ENCODE measurements at places on chromosomes 2 and 18.

- DNase-seq: no peak
Measured at GRCh38 chr2:149594411-149594810, 6.8 kb upstream of the MMADHC start.

DNA sequence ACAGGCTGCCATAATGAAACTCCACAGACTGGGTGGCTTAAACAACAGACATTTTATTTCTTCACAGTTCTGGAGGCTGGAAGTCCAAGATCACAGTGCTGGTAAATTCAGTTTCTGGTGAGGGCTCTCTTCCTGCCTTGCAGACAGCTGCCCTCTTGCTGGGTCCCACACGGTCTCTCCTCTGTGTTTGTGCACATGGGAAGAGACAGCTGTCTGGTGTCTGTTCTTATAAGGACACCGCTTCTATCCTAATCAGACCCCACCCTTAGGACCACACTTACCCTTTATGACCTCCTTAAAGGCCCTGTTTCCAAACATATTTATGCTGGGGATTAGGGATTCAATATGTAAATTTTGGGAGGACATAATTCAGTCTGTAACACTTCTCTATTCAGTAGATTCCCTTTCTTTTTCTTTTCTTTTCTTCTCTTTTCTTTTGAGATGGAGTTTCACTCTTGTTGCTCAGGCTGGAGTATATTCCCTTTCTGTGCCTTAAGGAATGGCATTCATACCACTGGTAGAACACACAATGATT lies 18.9 kb downstream of the CTIF start:
- DNase-seq: no peak

GRCh38 chr2:201833781-201834180 lies 27.4 kb downstream of the CDK15 start:
- DNase-seq: no peak

DNA sequence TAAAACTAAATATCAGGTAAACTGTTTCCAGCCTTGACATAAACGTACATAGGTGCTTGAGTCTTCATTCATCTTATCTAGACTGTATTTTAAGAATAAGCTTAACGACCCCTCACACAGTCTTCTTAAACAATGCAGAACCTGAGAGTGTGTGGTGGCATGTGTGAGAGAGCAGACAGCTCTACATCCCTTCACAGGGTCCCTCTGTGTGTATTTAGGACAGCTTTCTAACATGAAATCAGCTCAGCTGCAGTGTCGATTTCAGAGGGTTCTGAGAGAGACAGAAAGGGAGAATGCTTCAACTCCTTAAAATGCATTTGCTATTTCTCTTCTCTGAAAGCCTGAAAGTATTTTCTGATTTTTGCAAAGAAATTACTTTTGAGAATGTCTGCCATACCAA lies 185.2 kb downstream of the GRB14 start:
- no peak for DNase-seq

- no peak for DNase-seq
Measured at GRCh38 chr2:29966266-29966665, 44.9 kb upstream of the ALK start.

- DNase-seq: no peak
Measured at GRCh38 chr18:1663879-1664705, 759.4 kb downstream of the ADCYAP1 start.

DNA sequence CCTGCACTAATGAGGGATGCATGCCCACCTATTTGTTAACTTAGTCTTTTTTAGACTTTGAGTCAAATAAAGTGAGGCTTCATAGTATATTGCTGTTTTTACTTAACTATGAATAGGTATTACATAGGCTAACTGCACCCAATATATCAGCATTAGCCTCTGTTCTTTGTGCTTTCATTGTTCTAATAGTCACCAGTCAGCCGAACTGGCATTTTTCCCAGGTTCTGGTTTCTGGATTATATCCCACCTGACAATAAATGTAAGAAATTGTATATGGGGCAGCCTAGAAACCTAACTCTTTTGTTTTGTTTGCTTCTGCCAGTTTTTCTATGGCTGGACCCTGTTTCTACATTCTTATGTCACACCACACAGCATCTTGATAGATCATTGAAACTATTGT lies 1672.4 kb upstream of the LRRTM1 start:
- no peak for DNase-seq

GRCh38 chr2:27071277-27071989 lies at the start of gene OST4:
Gene OST4, minus strand, starts transcription at chr2:27071654.
- DNase-seq: peak; percentile 92

- no peak for DNase-seq
Measured at GRCh38 chr2:25369876-25370275, 28.2 kb upstream of the DNMT3A start.

GRCh38 chr2:108547606-108548005 lies 13.3 kb downstream of the LIMS1 start:
- no peak for DNase-seq

- DNase-seq: no peak
Measured at GRCh38 chr2:241519669-241520068, 11.3 kb upstream of the STK25 start.

DNA sequence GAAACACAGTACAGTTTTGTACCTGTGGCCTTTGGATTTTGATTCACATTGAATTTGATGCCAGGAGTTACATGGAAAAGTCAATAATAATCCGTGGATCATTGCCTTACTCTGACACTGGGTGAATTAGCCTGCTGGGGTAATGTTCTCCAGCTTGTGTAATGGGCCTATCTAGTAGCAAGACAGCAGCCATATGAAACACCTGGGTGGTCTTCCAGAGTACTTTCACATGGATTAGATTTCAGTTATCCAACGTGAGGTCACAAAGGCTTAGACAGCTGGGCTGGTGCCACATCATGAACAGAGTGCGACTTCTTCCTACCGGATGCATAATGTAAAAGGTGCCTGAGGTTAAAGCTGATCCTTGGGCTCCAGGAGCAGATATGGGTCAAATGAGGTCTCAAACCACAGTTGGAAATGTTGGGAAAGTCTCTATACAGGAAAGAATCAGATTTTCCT lies 486.8 kb downstream of the PARD3B start:
- DNase-seq: no peak

DNA sequence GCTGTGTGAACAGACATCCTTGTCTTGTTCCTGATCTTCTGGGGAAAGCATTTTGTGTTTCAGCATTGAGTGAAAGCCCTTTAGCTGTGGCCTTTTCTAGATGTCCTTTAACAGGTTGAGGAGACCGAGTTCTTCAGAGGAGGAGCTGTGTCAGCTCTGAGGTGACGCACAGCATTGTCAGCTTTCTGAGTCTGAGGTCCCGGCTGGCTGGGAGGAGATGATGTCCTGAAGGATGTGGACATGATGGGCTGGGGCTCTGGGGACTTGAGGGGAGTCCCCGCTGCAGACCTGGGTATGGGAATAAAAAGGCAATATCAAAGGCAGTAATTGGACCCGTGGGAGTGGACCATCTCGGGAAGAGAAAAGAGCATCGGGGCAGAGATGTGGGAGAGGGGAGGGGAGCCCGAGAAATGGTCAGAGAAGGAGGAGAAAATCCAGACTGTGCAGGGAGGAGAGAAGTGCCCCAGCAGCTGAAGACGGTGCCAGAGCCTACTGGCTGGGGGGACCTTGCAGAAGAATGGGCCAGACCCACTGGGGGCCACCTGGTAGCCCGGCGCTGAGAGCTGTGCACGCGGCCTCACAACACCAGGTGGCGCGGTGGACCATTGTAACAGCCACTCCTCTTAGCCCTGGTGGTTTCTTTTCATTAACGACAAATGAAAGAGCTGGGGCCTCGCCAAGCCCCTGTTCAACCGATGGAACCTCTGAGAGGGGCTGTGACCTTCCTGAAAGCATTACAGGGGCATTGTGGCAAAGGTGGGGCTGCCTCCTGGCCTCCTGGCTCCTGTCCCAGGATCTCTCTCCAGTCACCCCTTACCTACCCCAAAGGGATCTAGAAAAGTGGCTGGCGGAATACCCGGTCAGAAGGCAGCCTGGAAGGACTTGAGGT lies 61.6 kb downstream of the ST3GAL5 start:
- DNase-seq: peak; percentile 69

DNA sequence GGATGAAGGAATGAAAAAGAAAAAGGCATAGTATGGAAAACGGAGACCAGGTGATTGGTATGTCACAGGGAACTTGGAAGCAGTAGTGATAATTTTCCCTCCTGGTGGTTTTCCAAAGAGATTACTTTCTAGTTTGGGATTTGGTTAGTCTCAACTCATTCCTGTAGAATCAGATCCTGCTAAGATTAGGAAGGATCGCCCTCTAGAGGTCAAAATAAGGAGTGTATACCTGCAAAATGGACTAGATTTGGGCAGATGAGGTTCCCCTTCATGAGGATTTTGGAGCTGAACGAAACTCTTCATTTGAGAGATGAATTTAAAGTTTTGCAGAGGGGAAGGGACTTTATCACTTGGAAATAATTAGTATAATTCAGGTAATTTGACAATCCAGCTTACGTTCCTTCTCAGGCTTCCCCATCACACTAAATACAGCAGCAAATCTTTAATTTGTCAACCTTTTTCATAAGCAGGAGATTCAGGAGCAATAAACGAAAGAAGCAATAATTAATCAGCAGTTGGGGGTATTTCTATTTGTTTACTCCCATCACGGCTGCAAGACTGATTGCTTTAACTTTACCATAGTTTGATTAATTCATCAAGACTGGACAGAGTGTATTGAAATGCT lies 65.2 kb downstream of the CCDC195 start:
- no peak for DNase-seq

GRCh38 chr2:128796321-128796720 lies 477.7 kb upstream of the HS6ST1 start:
- DNase-seq: no peak

- no peak for DNase-seq
Measured at GRCh38 chr2:129646107-129646506, 333.4 kb upstream of the RAB6C start.

- DNase-seq: no peak
Measured at GRCh38 chr2:134558208-134558830, 160.5 kb downstream of the TMEM163 start.

- no peak for DNase-seq
Measured at GRCh38 chr2:16248571-16249105, 308.3 kb downstream of the MYCN start.

GRCh38 chr2:158191076-158191895 lies 89.6 kb downstream of the UPP2 start:
- DNase-seq: no peak

- DNase-seq: no peak
Measured at GRCh38 chr2:70890469-70891065, 45.1 kb upstream of the ATP6V1B1 start.

DNA sequence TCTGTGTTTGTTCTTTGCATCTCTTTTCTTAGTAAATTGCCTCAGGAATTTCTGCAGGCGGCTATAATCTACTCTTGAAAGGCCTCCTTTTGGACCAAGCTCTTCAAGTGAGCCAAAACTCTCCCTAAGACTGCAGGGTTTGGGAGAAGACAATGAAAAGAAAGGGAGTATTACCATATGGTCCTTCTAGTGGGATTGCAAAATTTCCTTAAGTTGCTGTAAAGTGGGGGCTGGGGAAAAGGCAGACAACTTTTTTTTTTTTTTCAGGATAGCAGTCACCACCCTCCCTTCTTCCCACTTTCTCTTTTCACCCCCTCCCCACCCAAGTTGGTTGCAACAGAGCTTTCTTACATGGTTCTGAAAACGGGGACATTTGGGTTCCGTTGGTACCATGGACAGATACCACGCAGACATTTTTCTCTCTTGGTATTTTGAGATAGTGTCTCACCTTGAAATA lies 183.7 kb downstream of the FHOD3 start:
- DNase-seq: no peak

DNA sequence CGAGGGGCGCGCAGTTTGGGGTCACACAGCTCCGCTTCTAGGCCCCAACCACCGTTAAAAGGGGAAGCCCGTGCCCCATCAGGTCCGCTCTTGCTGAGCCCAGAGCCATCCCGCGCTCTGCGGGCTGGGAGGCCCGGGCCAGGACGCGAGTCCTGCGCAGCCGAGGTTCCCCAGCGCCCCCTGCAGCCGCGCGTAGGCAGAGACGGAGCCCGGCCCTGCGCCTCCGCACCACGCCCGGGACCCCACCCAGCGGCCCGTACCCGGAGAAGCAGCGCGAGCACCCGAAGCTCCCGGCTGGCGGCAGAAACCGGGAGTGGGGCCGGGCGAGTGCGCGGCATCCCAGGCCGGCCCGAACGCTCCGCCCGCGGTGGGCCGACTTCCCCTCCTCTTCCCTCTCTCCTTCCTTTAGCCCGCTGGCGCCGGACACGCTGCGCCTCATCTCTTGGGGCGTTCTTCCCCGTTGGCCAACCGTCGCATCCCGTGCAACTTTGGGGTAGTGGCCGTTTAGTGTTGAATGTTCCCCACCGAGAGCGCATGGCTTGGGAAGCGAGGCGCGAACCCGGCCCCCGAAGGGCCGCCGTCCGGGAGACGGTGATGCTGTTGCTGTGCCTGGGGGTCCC lies at the start of gene ITGA4:
Gene ITGA4 (plus strand): TSS at position 266 of the 620 bp plus-strand sequence. CDS start 269 bp downstream, at position 535.
- peak; percentile 53 for DNase-seq

- no peak for DNase-seq
Measured at GRCh38 chr2:151869291-151869690, 41.1 kb upstream of the ARL5A start.

DNA sequence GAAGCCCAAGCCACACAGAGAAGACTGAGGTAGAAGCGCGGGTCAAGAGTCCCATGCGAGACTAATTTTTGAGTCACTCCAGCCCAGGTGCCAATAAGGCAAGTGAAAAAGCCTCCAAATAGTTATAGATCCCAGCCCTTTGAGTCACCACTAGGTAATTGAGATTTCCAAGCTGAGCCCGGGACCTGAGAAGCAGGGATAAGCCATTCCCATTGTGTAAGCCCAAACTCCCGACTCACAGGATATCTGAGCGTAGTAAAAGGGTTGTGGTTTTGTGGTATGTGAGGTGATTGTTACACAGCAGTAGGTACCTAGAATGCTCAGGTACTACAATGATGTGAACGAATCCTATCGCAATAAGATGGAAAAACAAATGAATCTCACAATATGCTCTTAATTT lies 560.7 kb downstream of the DSC3 start:
- no peak for DNase-seq

- DNase-seq: no peak
Measured at GRCh38 chr2:169005080-169005598, 26.0 kb downstream of the ABCB11 start.

DNA sequence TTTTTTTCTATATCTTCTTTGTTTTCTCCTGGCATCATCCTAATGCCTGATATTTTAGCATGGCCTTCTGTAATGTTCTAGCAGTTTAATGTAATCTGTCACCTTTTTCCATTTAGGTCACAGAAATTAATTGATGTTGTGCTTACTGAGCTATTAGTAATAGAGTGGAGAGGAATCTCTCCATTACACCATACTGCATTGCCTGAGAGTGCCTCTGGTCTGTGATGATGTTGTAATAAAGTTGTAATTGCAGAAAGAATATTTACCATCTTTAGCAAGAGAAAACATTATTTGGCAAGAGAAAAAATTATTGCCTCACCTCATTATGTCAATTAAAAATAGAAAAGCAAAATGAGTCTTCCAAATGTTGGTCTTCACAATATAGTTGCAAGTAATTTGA lies 213.2 kb downstream of the KCNJ3 start:
- DNase-seq: no peak

- DNase-seq: no peak
Measured at GRCh38 chr18:34639687-34640086, 70.4 kb upstream of the DTNA start.

DNA sequence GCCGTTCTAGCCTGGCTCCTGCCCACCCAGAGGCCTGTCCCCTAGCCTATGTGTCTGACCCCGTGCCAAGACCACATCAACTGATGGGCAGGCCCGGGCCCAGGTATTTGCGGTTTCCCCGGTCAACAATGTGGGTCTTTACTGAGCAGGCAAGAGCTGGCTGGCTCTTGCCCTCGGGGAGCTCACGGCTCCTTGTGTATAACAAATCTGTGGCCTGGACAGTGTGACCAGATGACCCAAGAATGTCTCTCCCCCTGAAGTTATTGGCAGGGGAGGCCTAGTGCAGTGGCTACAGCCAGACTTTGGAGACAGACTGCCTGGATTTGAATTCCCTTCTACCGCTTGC lies 179.6 kb downstream of the KLHL29 start:
- no peak for DNase-seq

Measured in GM18507 (cell line).